ENCODE measurements at places on chromosomes 6 and 20.

DNA sequence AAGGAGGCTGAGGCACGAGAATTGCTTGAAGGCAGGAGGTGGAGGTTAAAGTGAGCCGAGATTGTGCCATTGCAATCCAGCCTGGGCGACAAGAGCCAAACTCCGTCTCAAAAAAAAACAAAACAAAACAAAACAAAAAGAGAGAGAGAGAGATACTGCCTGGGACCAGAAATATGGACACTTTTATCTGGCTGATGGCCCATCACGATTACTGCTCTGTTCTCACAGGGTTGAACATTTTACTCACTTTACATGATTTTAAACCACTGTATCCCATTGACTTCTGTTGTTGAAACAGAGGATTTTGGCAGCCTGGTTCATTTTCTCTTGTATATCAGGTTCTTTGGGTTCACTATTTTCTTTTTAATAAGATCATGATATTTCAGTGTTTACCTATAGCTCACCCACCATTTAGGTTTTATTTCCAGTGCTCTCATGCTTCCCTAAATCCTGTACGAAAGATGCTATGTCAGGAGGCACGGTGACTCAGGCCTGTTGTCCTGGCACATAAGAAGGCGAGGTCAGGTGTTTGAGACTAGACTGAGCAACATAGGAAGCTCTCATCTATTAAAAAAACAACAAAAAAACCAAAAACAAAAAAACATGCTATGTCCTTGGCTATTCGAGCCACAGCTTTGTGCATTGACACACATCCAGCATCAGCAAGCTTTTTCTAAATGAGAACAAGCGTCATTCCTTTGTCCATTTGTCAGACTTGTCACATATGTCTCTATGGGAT, 34.5 kb upstream of the RREB1 start:
- DNase-seq = no peak

DNA sequence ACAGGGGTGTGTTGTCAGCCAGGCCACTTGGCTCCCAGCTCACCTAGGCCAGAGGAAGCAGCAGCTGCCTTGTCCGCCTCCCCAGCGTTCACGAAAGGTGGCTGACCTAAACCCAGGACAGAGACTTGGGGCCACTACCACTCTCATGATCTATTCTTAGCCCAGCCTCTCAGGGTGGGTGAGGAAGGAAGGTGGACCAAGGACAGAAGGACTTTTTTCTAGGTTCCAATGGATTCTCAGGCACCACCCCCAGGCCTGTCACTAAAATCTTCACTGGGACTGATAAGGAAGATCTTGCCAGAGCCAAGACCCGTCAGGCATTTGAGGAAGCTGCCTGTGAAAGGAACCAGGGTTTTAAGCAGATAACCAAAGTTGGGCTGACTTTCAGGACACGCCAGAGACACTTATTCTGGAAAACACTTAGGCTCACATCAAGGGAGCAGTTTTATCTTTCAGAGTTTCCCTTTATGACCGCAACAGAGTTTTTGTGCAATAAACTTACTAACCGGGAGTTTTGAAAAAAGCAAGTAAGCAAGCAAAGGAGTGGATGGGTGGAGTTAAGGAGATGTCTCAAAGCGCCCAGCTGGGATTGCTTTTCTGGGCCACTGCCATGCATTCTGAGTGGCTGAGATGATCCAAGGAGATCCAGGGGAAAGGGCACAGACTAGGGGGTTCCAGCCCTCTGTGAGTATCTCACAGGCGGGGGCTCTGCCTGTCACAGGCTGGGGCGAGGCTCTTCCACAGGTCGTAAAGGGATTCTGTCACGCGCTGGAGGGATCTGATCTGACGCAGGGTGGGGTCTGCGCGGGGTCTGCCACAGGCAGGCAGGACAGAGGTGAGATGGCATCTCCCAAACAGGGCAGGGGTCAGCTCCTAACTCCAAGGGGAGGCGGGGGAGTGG, 989 bp downstream of the FITM2 start:
- no peak for DNase-seq

- no peak for DNase-seq
Observed at GRCh38 chr6:112470950-112471349, 123.8 kb downstream of the RFPL4B start.

DNA sequence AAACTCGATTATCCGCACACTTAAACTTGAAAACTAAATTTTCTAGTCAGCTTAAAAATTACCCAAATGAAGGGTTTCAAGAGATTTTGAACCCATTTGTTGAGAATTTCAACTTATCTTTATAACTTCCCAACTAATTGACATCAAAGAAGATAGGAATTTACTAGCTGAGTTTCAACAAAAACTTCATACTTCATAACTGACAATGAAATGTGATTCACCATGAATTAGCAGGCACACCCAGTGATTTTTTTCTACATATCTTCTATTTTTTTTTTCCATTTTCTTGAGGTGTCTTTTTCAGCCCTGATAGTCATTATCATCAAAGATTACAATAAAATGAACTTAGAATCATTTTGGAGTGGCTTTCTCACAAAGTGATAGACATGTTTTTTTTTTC, 26.7 kb downstream of the TNFAIP3 start:
- DNase-seq = no peak

DNA sequence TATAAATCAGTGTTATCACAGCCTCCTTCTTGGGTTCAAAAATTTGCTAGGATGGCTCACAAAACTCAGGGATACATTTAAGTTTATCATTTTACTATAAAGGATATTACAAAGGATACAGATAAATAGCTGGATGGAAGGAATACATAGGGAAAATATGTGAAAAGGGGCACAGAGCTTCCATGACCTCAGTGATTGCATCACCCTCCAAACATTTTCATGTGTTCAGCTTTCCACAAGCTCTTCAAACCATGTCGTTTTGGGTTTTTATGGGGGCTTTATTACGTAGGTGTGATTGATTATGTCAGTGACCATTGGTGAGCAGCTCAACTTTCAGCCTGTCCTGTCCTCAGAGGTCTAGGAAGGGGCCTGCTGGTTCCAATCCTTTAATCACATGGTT, 68.0 kb downstream of the CYB5R4 start:
- DNase-seq = no peak

DNA sequence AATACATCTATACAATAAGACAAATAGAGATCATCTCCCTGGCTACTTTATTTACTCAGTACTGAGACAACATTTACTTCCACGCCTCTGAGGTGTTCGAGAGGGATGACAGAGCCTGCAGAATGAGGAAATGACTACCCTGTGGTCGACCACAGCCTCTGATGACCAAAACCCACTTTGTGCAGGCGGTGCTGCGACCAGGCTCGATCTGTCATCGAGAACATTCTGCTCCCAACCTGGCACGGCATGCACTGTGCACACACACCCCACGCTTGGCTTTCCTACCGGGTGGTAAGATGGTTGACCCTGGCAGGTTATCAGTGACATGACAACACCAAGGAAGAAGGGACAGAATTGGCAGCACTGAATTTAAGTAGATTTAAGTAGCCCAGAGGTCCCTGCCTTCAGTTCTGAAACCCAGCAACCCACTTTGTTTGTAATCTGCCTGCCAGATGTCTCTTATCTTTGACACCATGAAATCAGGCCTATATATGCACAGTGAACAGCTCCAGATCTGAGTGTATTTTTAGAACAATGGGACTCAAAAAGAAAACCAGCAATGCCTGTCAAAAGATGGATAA, 42.6 kb downstream of the TTI1 start:
- DNase-seq = peak; percentile 56

DNA sequence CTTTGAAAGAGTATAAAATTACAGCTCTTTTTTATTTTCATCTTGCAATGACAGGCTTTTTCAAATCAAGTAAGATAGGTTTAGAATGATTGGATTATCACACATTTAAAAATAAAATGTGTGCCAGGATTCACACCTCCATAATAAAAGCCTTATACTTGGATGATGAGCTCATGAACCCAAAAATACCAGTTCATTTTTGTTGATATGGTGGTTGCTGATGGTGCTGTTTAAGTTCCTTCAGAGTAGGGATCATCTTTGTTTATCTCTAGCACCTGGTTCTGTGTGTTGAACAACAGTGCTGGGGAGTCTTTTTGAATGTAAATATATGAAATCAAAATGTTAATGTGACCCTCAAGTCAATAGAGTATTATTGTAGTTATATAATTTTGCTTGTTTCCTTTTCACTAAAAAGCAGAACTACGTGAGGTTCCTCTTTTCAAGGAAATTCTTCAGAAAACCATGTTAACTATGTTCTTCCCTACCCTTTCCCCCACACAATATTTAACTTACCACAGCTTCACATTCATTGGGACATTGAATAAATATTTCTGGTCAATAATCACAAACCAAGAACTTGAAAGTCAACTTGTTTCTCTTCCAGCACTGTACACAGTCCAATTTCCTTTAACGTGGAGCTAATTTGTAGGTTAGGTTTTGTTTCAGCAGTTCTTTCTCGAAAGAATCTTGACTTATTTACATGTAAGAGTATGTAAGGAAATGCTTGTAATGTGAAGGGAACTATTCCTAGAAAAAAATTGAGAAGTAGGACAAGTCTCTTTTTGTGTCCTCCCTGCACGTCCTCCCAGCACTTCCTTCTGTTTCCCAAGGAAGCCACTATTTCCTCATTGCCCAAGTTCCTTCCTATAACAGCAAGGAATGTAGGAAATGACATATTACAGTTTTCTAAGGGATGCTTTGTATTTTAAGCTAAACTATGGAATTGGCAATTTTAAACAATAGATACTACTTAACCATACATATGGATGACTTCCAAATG, 945.9 kb upstream of the CITED2 start:
- DNase-seq = no peak

DNA sequence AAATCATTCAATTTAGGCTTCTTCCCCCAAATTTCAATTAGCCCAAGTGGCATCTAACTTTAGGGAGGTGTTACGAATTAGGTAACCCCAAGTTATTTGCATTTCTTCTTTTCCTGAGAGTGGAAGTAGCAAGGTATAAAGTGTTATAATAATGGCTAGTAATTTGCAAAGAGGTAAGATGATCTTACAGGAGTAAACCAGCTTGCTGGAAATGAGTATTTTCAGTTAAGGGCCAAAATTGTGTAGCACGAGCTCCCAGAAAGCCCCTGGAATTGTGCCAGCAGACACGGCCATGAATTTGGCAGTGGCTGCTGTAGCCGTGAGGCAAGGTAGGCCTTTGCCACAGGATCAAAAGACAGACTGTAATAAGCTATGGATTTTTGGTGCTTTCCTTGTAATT, 38.0 kb downstream of the CITED2 start:
- peak; percentile 64 for DNase-seq

- peak; percentile 93 for DNase-seq
Observed at GRCh38 chr6:147077251-147077650, 127.0 kb upstream of the STXBP5 start.

GRCh38 chr6:163404825-163405265, 9.7 kb upstream of the QKI start:
- no peak for DNase-seq

DNA sequence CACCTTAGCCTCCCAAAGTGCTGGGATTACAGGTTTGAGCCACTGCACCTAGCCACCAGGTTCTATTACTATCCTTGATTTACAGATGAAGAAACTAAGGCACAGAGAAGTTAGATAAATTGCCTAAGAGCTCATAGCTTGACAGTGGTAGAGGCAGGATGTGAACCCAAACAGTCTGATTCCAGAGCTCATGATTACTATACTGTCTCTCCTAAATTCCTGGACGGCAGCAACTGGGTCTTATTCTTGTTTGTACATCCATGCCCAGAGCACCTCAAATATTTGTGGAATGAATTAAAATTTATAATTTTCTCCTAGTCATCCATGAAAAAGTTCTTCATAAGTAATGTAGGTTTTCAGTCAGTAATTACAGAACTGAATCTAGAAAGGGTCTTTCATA, 15.1 kb downstream of the PDSS2 start:
- DNase-seq = no peak

DNA sequence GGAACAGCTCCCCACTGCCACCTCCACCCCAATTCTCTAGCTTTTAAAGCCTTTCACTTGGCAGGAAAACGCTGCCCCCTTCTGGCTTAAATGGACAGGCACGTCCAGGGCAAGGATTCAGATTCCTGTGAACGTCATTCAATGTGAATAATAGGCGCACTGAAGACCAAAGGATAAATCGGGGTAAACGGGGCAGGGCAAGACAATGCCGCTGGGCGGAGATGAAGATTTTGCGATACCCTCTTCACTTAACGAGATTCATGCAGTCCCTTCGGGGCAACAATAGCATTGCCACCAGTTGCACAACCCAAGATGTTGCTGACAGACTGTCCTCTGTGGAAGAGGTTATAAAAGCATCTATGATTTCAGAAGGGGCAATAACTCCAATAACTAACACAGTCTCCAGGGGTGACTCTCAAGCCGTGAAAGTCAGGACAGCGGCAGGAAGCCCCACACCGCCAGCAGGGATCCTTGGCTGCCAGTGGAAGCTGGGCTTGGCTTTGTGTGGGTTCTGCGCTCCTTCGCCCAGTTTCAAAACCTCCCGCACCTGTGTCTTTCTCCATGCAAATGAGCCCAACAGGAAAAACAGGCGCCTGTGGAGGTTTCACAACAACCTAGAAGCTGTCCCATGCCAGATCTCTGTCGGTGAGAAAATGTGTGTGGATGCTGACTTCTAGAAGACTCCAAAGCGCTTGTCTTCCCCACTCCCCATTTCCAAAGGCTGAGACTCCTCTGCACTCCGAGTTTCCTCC, 291.8 kb downstream of the BMP7 start:
- peak; percentile 67 for DNase-seq

- DNase-seq = no peak
Observed at GRCh38 chr6:34149831-34150400, 4.0 kb upstream of the GRM4 start.

- no peak for DNase-seq
Observed at GRCh38 chr6:133240511-133241085, 559 bp upstream of the EYA4 start.

DNA sequence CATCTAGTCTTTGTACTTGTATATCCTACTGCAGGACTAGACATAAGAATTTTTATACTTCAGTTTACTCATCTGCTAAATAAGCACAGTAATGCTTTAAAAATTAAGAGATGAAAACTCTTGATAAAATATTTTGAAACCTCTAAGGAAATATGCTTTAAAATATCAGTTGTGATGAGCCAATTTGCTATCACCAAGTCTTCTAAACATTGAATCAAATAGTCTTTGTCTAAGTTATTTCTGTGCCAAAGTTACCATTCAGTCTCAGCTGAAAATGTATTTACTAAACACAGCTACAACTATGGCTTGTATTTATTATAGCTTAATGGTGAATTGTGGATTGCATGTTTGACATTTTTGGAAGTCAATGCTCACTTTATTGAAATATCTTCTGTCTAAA, 46.2 kb upstream of the RFPL4B start:
- DNase-seq = no peak
